ENCODE measurements at places on chromosomes 2 and 18.
A peak's percentile ranks its signal among the peaks of the same experiment; 100 is the strongest.

DNA sequence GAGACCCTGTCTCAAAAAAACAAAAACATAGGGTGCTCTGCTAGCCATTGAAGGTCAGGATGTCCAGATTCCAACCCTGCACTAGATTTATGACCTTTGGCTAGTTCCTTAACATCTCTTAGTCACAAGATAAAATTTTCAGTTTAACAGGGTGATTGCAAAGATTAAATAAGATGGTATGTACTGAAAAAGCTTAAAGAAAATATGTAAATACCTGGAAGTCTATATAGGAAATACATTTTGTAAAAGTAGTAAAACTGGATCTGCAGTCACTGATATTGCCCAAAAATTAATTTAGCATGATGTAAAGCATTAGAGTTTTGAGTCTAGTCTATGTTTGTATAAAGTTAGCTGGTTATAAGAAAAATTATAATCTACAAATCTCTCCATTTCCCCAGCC is 5.4 kb upstream of the COX7A2L start:
- no peak for DNase-seq

DNA sequence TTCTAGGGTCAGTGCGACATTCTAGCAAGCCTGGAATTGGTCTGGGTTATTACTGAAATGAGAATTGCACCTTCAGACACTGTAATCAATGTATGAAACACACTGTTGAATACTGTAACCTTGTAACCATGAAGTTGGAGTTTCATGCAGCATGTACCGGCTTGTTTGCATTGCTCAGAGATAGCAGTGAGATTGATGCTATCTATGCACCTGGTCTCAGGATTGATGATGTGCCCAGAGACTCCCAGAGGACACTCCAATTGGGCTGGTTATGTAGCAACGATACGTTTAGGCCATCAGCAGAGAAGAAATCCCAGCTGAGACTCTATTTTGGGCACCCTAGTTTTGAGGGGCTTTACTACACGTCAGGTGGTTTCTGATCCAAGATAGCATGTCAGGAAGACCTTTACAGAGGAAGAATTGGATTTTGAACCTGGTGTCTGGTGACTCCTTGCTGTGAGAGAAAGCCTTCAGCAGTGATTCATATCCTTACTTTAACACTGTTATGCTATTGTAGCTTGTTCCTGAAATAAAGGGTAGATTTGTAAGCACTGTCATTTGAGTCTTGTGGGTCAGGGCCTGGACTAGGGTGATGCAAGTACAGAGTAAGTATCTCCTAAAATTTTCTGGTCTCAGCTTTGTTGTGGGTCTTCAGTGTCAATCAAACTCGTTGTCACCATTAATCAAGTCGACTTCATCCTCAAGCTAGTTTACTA is 305.1 kb upstream of the GULP1 start:
- DNase-seq: no peak

GRCh38 chr2:127610561-127610960 is 35.4 kb upstream of the GPR17 start:
- DNase-seq: no peak

GRCh38 chr2:112255875-112256274 is 1.0 kb upstream of the ZC3H8 start:
- DNase-seq: no peak

DNA sequence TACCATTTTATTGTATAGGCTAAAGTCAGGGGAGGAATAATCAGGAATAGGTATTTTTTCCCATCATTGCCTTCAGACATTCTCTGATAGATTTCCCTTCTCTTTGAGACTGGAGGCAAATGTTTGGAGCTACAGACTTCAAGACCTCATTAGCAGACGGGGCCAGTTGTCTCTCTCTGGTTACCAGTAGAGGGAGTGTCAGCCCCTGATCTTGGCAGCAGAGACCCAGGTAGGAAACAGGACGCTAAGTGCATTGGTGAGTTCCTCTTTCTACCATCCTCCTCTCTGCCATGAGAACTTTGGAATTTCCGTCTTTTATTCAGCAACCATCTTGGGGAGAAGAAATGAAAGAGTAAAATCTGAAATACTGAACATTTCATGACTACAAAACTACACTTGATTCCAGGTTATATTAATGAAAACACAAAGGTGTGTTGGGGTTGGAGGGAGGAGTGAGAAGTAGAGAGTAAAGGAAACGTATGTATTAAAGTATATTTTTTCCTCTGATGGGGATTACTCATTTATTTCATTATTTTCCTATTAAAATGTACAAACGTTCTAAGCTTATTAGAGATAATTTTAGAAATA is 186.2 kb upstream of the GCFC2 start:
- no peak for DNase-seq

DNA sequence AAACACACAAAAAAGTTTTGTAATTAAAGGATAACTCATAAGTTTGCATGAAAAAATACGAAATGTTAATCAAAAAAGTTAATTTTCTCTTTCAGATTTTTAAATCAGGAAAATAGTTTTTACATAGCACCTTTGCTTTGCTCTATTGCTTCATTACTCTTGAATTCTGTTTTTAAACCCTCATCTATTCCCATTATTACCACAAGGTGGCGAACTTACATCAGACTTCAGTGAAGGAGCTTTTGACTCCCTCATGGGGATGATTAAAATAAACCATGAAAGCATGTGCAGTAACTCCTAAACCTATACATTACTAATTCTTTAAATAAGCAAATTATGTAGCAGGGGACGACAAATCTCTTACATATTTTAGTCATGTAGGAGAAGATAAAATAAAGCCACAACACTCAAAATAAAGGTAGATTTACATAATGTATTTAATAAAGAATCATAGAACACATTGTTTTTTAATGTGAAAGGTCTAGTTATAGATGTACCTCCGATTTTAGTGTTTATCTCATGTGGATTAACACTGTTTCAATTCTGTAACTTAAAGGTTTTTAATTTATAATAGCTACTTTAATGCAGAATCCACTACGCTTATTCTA is 105.2 kb downstream of the NETO1 start:
- no peak for DNase-seq

- DNase-seq: no peak
Measured at GRCh38 chr2:163652751-163653150, 83.1 kb downstream of the FIGN start.

DNA sequence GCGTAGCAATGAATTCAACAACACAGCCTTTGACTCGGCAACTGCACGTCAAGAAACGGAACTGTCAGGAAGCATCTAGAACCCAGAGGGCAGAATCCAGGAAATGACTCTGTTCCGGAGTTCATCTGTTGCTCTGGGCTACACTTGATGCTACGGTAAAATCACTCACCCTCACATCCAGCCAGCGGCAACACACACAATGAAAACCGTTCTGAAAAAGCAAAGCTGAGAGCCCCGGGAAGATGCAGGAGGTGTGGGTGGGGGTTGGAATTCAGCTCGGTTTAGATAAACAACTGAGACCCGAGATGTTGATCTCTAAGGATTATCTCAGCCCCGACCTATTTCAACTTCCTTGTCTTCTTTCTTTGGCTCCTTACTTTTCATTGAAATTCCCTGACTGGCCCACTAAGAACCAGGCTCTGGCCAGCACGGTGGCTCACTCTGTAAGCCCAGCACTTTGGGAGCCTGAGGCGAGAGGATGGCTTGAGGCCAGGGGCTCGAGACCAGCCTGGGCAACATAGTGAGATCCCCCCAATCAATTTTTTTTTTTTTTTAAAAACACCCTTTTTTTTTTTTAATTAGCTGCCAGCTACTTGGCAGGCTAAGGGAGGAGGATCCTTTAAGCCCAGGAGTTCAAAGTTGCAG is 13.3 kb upstream of the RAB17 start:
- peak; percentile 22 for DNase-seq

- no peak for DNase-seq
Measured at GRCh38 chr2:122186761-122187222, 431.3 kb downstream of the TSN start.

DNA sequence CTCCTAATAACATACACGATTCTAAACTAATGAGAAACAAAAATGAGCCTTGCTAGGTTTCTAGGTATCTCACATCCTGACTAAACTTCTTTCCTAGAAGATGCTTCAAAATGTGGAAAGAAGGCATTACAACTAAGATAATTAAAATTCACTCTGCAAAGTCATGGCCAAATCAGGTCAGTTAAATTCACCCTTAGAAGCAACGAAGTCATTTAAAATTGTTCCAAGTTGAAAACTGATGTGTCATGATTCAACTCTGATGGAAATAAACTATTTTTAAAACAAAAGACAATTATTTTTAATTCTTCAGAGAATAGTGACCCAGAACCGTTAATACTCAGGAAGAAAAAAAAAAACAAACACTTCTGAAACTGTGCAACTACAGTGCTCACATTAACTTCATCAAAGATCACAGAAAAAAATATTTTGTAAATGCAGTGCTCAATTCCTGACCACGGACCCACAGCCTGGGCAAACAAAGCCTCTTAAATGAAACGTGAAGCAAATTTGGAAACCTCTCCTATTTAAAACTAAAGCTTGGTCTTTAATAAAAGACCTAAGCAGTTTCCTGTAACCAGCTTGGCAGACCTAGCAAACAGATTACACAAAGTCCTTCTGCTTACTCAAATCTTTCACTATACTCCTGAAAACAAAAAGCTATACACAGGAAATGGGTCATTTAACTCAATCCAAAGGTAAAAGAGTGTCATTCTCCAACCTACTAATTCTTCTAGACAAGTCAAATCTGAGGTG is 39.0 kb downstream of the CHN1 start:
- no peak for DNase-seq

DNA sequence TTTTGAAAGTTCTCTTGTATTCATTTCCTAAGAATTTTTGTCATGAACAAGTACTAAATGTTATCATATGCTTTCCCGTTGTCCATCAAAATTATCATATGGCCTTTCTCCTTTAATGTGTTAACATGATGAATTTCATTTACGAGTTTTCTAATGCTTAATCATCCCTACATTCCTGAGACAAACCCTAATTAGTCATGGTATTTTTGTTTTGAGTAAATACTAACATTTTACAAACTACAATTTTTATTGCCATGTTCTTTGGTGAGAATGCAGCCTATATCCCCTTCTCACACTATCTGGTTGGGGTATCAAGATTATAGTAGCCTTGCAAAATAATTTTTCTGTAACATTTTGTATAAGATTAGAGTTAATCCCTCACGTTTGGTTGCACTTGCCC is 14.5 kb downstream of the SMAD2 start:
- no peak for DNase-seq

DNA sequence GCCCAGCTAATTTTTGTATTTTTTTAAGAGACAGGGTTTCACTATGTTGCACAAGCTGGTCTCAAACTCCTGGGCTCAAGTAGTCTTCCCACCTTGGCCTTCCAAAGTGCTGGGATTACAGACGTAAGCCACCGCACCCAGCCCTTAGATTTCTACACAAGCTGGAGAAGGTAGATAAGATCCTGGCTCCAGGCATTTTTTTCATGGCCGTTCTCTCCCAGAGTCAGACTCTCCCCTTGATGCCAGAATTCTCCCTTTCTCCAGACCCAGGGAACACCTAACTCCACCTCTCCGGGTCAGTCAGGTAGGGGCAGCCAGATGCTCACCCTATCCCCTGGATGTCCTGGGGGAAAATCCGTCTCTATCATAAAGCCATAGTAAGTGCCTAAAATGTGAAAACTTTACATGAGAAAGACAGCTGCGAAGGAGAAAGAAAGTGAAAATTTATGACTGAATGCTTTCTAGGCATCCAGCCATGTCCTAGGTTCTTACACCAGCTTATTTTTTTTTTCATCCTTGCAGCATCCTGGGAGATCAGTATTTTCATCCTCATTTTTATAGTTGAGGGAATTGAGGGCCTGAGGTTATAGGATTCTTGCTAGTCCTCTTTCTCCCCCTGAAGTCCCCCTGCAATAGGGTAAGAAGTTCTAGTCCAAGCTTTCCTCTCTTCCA is 16.3 kb downstream of the SIX3 start:
- DNase-seq: no peak

DNA sequence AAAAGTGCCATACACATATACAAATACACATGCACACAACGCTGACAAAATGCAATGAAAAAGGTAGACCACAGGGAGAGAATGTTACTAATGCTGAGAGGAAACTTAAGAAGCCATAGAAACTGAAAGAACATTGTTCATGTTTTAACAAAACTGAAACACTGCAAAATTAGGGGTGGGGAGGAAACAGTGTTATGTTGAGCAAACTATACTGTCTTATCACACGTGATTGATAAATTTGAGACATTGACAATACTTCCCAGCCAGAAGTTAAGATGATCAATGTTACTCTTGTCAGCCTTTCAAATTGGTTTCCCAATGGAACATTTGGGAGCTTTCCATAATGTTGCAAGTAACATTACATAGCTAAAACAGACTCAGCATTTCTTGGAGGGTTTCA is 165.5 kb downstream of the L3MBTL4 start:
- DNase-seq: no peak

DNA sequence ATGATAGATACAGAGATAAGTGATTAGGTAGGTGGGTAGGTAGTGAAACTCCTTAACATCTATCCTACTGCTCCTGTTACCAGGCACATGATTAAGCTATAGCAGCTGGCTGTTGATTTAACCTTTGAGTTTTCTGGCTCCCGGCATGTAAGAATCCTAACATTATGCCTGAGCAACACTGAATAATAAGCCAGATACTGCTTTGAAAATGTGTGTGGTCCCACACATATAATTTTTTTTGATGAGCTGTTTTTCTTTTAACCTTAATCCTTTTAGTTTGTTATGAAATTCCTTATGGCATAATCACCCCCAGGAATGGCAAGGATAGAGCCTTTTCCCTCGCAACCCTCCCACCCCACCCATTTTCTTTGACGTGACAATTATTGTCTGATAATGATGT is 104.2 kb upstream of the NEUROD1 start:
- no peak for DNase-seq

DNA sequence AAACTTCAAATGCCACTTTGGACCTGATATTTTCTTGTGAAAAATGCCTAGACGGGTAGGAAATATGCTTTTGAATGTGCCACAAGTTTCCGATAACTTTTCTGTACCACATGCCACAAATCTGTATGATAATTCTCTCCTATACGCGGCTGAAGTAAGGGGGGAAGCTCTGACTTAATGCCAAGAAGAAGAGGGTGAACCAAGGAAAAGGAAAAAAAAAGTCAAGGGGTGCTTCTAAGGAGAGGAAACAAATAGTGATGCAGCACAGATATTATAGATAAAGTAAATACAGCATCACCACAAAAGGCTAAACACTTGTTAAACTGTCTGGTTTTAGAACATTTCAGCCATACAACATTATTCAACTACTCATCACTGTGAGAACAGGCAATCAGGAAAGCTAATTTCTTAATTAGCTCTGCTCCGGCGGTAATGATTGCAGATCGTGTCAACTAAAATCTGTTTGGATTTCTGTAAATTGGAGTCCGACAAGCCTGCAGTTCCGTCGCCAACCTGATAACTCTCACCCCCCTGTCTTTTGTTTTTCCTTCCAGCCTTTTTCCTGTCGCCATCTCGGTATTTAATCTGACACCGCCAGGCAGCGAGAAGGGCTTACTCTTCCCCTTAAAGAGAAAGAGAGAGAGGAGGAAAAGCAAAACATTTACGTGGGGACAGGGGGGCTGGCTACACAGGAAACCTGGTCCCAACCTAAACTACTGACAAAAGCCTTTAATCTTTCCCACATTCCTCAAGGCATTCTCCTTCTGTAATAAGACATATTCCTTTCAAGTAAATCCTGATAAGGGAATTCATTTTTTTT is 67.5 kb downstream of the ZEB2 start:
- DNase-seq: no peak

GRCh38 chr18:55406451-55406991 is 181.5 kb downstream of the TCF4 start:
- no peak for DNase-seq
